ENCODE measurements at places on chromosomes 5 and 9.
A peak's percentile ranks its signal among the peaks of the same experiment; 100 is the strongest.

- DNase-seq: no peak
Observed at GRCh38 chr5:175253597-175253996, 190.4 kb downstream of the DRD1 start.

DNA sequence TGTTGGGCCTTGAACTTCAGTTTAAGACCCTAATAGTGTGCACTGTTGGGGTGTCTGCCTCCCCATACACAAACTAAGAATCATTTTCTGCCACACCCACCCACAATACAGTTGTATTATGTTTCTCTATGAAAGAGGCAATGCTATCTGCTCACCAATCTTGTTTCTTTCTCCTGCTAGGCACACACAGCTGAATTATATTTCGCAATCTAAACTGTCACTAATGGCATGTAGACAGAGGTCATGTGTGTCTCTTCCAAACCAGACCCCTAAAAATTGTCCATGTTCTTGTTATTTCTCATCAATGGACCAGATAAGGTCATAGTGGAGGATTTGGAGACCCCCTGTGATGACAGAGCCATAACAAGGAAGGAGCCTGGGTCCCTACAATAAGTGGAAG, 57.3 kb downstream of the RIGI start:
- no peak for DNase-seq

DNA sequence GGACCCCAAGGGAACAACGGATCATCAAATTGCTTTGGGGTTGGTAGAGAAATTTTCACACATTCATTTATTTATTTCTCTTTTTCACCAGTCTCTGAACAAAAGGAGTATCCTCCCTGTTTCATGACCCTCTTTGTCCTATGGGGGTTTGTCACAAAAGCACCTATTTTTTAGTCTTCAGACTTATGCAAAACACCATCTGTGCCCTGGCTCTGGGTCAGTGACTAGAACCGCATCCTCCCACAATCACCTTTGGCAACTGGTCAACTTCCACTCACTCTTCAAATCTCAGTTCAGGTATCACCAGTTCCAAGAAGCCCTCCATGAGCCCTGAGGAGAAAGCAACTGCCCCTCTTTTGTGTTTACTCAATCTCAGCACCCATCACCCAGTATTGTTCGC, 395.7 kb downstream of the CDK5RAP2 start:
- no peak for DNase-seq

- DNase-seq: no peak
Observed at GRCh38 chr5:180323160-180323559, 30.0 kb downstream of the GFPT2 start.

GRCh38 chr5:150672237-150672883, 11.3 kb downstream of the MYOZ3 start:
- peak; percentile 31 for DNase-seq

GRCh38 chr9:122350577-122351355, 20.1 kb upstream of the PTGS1 start:
- peak; percentile 76 for DNase-seq

DNA sequence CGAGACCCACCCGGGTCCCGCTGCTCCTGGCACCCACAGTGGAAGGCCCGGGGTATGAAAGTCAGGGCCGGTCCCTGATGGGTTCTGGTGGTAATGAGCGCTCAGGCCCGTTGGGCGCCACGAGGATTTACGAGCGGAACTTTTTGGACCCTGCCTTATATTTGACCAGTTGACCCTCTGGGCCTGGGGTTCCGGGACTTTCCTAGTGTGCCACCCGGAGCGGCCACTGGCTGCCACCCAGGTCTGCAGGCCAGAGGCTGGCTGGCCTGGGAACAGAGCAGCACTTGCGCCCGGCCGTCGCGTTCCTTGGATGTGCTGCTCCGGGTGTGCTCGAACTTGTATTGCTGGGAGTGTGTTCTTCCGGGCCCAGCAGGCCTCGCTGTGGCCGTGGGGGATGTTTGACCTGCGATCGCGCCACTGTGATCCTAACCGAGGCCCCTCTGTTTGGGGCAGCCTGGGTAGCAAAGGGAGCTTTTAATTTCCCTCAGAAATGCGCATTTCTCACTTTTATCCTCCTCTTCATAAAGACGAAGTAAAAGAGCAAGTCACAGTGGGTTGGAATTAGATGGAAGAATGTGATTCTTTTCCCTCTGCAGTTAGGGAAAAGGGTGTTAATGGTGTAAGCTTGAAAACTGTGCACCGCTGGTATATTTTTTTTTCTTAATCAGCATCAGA, 1.2 kb downstream of the F2RL1 start:
- DNase-seq: no peak

- no peak for DNase-seq
Observed at GRCh38 chr9:33297432-33297831, 7.1 kb downstream of the NFX1 start.

- no peak for DNase-seq
Observed at GRCh38 chr5:35383041-35383440, 152.8 kb upstream of the PRLR start.

GRCh38 chr5:82406205-82406773, 128.1 kb upstream of the RPS23 start:
- DNase-seq: no peak

DNA sequence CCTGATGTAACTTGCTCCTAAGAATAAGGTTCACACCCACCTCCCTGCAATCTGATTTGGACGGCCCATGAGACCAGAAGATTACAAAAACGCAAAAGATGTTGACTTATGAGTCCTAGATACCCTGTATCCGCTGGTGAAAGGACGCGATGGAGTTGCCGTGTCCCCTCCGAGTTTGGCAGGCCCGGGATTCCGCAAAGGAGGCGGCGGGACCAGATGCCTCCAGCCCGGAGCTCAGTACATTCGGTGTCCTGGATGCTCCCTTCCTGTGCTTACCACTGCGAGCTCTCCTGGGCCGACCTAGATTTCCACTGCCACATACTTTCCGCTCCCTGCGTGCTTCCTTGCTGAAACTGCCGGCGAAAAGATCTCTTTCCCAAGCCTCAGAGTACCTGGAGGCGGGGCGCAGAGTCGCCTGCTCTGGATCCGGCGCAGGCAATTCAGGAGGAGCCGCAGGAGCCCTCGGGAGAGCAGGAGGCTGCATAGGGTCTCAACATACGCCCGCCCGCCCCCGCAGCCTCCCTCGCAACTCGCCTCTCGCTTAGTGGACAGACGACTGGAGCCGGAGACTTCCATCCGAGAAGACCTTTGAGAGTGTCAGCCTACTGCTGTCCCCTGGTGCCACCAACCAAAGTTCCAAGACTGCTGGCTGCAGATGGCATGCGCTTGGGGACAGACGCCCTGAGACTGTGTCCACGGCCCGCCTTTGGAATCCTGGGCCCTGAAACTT, 39.8 kb downstream of the ANXA2R start:
- no peak for DNase-seq

DNA sequence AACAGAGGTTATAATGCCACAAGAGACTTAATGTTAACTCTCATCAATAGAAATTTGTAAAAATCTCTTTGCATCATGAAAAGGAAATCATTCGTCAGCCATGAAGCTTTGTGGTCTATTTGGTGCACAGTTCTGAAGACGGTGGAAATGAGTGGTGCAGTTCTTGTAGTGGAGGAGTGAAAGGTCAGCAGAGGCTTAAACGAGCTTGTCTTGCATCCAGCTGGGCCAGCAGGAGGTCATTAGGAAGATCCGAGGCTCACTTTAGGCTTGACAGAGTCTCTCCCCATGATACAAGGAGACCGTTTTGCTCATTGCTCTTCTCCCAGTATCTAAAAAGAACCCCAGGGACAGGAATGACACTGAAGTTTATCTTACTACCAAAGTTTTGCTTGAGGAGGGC, 440.8 kb downstream of the BNC2 start:
- DNase-seq: no peak

- no peak for DNase-seq
Observed at GRCh38 chr5:106894964-106895363, 775.8 kb downstream of the EFNA5 start.

- DNase-seq: no peak
Observed at GRCh38 chr5:179408611-179409010, 63.4 kb upstream of the ADAMTS2 start.

- DNase-seq: no peak
Observed at GRCh38 chr5:57436586-57436985, 46.0 kb downstream of the ACTBL2 start.

GRCh38 chr5:169331292-169331852, 30.4 kb upstream of the SLIT3 start:
- DNase-seq: no peak

DNA sequence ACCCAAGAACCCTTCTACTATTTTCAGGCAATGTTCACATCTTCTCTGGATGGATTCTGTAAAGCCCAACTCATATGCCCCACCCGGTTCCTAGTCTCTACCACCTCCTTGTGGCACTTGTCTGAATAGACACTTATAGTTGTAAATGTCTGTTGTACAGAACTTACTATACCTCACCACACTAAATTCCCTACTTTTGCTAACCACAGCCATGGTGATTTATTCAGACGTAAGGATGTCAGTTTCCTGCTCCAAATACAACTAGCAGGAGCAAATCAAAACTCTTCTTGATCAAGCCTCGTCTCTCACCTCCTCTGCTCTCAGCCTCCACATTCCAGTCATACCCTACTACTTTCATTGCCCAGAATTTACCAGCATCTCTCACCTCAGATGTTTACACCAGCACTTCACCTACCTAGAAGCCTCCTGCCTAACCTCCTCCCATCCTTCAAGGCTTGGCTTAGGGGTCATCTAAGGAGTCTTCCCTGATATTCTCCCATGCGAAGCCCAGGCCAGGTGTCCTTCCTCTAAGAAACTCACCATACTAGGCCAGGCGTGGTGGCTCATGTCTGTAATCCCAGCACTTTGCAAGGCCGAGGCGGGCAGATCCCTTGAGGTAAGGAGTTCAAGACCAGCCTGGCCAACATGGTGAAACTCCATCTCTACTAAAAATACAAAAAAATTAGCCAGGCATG, 75.5 kb downstream of the MAPKAP1 start:
- no peak for DNase-seq

GRCh38 chr5:151700820-151701219, 14.1 kb upstream of the SPARC start:
- DNase-seq: no peak

Measured in activated naive CD4-positive, alpha-beta T cell treated with anti-CD3 and anti-CD28 coated beads, Interleukin-2, amount 50 U/mL, for 16 hours (primary cell).